Stimulated activated CD8-positive, alpha-beta memory T cell treated with anti-CD3 and anti-CD28 coated beads, Interleukin-4, amount 100 ng/mL, for 1 hour (primary cell): ENCODE measurements at places on chromosomes 6 and 20.

GRCh38 chr20:1775117-1775516, 117.5 kb upstream of the SIRPG start:
- no peak for DNase-seq

DNA sequence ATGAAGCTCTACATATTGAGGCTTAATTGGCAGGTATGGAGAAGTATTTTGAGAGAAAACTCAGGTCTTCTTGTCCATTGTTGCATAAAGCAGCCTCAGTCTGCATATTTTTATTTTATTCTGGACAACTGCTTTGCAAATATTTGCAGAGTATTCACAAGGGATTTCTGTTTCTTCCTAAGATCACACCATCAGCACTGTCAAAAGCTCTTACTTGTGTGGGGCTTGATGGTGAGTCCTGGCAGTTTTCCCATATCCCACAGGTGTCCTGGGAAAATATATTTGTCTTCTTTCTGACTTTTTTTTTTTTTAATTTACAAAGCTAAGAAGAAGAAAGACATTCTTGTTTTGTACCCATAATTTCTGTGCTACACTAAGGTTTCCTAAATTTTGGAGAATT, 16.9 kb upstream of the MLIP start:
- DNase-seq = no peak

- DNase-seq = no peak
Observed at GRCh38 chr6:72216222-72217068, 330.1 kb downstream of the RIMS1 start.

DNA sequence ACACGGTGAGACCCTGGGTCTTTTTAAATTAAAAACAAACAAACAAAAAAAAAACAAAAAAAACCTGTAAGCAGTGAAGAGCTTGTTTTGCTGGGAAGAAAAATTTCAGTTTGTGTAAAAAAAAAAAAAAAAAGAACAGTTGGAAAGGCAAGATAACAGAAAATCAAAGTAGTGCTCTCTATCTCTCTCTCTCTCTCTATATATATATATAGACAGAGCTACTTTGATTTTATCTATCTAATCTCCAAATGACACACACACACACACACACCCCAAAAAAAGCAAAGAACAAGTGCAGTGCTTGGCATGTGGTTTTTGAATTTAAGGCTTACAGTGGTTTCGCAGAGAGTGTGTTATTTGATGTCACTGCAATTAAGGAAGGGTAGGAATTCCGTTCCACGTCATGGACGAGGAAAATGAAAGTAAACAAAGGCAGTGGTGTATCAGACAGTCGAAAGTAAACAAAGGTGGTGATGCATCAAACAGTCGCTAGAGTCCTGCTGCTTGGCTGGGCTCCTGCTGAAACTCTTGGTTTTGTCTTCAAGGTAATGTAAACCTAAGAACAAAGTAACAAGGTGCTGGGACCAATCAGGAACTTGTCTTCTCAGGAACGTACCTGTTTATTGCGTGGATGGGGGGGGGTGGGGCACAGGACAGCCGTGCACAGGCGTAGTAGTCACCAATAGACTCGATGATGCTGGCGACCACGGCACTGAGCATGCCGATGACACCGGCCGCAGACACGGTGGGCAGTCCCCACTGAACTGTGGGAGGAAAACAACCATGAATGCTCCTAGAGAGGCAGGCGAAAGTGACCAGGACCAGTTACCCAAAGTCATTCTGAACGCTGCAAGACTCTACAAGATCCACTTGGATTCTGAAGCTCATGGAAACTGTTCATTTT, 131.8 kb downstream of the SLC23A2 start:
- DNase-seq = no peak

GRCh38 chr6:34656378-34657036, 40.1 kb downstream of the ILRUN start:
- no peak for DNase-seq

GRCh38 chr20:61123751-61124368, 128.2 kb upstream of the CDH4 start:
- no peak for DNase-seq

- no peak for DNase-seq
Observed at GRCh38 chr6:81762132-81762531, 9.7 kb upstream of the TENT5A start.
